MG63 (cell line): ENCODE measurements at places on chromosomes 5 and 9. TPM values are rescaled to one million over a fixed set of nuclear protein-coding genes. Genes with fewer than 3 reads are reported as not detected.

GRCh38 chr5:61630908-61631307 is 298.9 kb downstream of the ZSWIM6 start:
- DNase-seq, result no peak

- no peak for DNase-seq
Measured at GRCh38 chr5:111551569-111552275, 39.4 kb upstream of the STARD4 start.

The SAXO1 gene
- total RNA-seq, result not detected in 2 replicates

The FAM169A gene
- total RNA-seq, result 2.2 and 18.8 TPM in 2 replicates

DNA sequence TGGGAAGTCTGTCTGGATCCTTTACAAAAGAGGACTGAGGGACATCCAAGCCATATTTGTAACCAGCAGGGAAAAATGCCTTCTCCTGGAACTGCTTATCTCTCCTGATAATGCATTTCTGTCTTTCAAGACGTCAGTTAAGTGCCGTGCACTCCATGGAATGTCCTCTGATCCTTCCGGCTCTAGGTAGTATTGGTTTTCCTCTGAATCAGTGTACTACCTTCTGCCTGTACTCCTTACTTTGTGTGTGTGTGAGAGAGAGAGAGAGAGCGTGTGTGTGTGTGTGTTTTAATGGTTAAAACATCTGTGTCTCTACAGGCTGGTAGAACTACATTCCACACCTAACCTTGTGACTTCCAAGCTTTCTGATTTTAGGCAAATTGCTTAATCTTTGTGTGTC is 89.9 kb downstream of the PIP5K1B start:
- DNase-seq, result no peak

DNA sequence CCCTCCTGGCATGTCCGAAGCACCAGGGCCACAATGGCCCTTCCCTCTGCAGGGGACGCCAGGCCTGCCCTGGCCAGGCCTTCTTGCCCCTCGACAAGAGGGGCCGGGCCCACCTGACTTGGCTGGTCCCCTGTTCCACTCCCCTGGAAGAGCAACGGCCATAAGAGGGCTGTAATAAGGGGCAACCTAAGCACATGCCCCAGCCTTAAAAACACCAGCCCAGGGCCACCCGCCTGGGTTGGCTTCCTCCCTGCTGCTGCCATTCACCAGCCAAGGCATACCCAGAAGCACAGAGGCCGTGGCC is 8.5 kb downstream of the GFPT2 start:
- no peak for DNase-seq

GRCh38 chr9:85925493-85925892 is 15.5 kb upstream of the NAA35 start:
- no peak for DNase-seq

DNA sequence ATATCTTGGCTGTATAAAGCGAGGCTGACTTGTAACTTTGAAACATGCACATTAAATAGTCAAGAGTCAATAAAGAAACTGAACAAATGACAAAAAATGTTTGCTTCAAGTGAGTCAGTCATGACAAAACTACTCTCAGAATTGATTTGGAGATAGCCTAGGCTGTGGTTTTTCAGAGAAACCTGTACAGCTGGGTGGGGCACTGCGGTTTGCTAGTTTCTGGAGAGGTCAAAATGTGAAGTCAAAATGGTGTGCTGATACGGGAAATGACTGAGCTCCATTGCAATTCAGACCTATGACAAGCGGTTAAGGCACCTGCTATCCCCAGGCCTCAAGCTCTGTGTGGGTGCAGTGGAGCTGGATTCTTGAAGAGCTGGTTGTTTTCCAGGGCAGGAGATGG is 10.3 kb upstream of the CD180 start:
- DNase-seq, result peak; percentile 9
